Naive thymus-derived CD8-positive, alpha-beta T cell (primary cell): ENCODE measurements at places on chromosomes 2 and 18. TPM values are rescaled to one million over a fixed set of nuclear protein-coding genes. Genes with fewer than 3 reads are reported as not detected.

The HRH4 gene
- not detected for total RNA-seq

GRCh38 chr2:241519669-241520068 is 11.3 kb upstream of the STK25 start:
- no peak overlapping the region for H3K4me3 ChIP-seq
- H3K36me3 ChIP-seq: no peaks in the 10 kb centered on the region
- no peak overlapping the region for H3K27ac ChIP-seq
- peaks cover 16% of the 10 kb centered on the region for H3K27me3 ChIP-seq
- peaks cover 10% of the 10 kb centered on the region for H3K4me1 ChIP-seq

The ADAM23 gene
- not detected for total RNA-seq

GRCh38 chr18:74284980-74285355 is 6.8 kb downstream of the CYB5A start:
- no peak for DNase-seq

GRCh38 chr2:119440873-119441272 is 9.2 kb downstream of the TMEM37 start:
- no peaks in the 10 kb centered on the region for H3K4me1 ChIP-seq
- H3K36me3 ChIP-seq: no peaks in the 10 kb centered on the region
- H3K27me3 ChIP-seq: no peaks in the 10 kb centered on the region

DNA sequence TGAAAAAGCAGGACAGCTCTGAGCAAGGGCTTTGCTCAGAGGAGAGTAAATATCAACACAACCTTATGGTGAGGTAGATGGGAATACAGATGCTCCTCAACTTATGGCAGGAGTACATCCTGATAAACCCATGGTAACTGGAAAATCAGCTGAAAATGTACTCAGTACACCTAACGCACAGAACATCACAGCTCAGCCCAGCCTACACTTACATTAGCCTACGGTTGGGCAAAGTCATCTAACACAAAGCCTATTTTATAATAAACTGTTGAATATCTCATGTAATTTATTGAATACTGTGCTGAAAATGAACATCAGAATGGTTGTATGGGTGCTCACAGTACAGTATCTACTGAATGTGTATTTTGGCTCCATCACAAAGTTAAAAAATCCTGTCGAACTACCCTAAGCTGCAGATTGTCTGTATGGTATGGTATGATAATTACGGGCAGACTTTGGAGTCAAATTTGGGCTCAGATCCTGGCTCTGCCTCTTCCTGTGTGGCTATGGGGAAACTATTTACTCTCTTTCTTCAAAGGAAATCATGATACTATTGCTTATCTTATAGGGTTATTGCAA is 120.3 kb upstream of the LYPD1 start:
- no peak overlapping the region for H3K4me3 ChIP-seq
- no peaks in the 10 kb centered on the region for H3K27me3 ChIP-seq
- H3K36me3 ChIP-seq: no peaks in the 10 kb centered on the region
- H3K4me1 ChIP-seq: no peaks in the 10 kb centered on the region

DNA sequence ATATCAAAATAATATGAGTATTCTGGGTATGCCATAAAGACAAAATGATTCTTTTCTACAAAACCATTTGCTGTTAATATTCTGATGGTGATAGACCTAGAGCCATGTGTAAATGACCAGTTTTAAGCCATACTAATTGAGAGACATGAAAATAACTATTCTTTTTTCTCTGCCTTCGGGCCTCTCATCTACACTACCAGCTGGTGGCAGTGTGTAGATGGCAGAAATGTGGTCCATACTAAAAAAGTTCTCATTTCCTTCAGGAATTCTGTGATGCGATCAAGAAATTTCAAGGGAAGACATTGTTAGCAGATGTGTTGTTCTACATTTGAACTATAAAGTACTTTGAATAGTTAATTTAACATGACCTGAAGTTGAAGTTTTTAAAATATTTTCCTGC is 485.2 kb downstream of the TRIB2 start:
- no peaks in the 10 kb centered on the region for H3K36me3 ChIP-seq
- no peak overlapping the region for H3K4me3 ChIP-seq
- no peaks in the 10 kb centered on the region for H3K4me1 ChIP-seq

DNA sequence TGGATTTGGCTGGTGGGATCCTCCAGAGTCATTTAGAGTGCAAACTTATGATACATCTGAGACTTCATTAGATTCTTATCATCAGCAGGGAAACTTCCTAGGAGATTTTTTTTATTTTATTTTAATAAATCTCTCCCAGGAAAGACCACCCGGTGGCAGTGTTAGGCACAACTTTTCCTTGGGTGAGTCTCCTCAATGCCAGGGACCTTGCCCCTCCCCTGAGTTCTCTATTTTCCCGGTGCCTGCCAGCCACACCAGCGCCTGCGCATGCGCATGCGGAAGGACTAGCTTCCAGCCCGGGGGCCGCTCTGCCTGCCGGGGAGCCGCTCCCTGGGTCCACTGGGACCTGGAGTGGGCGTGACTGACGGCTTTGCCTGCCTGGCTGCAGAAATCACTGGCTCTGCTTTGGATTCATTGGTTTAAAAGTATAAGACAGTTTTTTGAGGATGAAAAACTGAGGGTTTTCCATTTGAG is 86.6 kb downstream of the TMEM182 start:
- H3K4me1 ChIP-seq: no peaks in the 10 kb centered on the region
- peaks cover 13% of the 10 kb centered on the region for H3K27me3 ChIP-seq
- DNase-seq: no peak
- no peak overlapping the region for H3K27ac ChIP-seq

DNA sequence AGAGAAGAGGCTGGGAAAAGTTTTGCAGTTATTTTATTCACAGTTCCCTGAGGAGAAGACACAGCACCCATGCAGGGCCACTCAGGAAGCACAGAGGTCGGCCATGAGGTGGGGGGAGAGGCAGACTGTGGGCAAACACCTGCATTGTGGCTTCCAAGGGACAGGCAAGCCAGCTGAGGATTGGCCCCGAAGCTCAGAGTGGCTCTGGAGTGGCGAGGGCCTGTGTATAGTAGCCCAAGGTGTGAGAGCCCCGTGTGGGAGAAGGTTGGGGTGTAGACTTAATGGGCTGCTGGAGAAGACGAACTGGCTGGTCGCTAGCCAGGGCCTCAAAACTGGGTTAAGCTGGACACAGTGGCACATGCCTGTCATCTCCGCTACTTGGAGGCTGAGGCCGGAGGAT is 218.7 kb downstream of the FHOD3 start:
- no peaks in the 10 kb centered on the region for H3K4me1 ChIP-seq
- no peak overlapping the region for H3K4me3 ChIP-seq
- H3K27ac ChIP-seq: no peak overlapping the region
- no peak for DNase-seq

The FSHR gene
- total RNA-seq: not detected

The GCG gene
- total RNA-seq: not detected

- H3K27ac ChIP-seq: no peak overlapping the region
- DNase-seq: no peak
- peaks cover 3% of the 10 kb centered on the region for H3K4me1 ChIP-seq
- no peaks in the 10 kb centered on the region for H3K36me3 ChIP-seq
- no peak overlapping the region for H3K4me3 ChIP-seq
These were observed 3.9 kb upstream of the TYMS start for GRCh38 chr18:653512-653911.

The FBLN7 gene
- 9.8 TPM for total RNA-seq
